NCI-H1092 treated with DMSO at 0.1 percent for 48 hours (cell line): ENCODE measurements at places on chromosomes 5 and 9.
A peak's percentile ranks its signal among the peaks of the same experiment; 100 is the strongest.

DNA sequence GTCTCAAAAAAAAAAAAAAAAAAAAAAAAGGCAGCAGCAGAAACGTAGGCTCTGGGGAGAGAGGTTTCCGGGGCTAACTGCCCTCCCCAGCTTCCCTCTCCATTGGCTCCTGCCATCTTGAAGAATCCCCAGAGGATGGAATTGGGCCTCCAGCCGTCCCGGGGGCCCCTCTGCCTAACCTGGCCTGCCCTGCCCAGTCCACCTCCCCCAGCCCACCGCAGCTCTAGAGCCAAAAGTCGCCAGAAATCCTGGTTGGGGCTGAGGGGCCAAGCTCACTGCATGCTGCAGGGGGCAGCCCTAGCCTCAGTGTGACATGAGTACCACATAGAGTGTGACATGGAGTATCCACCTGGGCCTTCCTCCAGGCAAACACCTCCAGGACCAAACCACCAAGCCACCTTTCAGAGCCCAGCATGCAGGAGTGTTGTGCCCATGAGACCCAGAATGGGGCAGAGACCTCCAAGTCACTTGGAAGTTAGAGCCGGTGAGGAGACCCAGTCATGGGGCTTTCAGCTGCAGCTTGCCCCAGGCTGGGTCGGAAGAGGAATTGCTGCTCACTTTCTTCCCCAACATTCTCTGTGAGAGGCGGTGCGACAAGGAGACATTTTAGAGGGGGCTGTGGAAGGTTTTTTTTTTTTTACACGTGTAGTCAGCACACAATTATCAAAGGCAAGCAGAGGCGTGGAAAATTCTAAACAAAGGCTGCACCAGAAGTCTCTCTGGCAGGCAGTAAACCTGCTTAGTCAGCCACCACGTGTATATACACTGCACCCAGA, 17.6 kb downstream of the CD74 start:
- no peak for DNase-seq

- peak; percentile 87 for DNase-seq
Observed at GRCh38 chr5:98771382-98772109, 1.9 kb upstream of the RGMB start.

GRCh38 chr5:74281166-74281565, 359.4 kb downstream of the ENC1 start:
- DNase-seq: peak; percentile 70

GRCh38 chr9:100440071-100440470, 13.1 kb downstream of the MSANTD3 start:
- no peak for DNase-seq

GRCh38 chr5:56457887-56458812, 225.0 kb upstream of the ANKRD55 start:
- DNase-seq: no peak

DNA sequence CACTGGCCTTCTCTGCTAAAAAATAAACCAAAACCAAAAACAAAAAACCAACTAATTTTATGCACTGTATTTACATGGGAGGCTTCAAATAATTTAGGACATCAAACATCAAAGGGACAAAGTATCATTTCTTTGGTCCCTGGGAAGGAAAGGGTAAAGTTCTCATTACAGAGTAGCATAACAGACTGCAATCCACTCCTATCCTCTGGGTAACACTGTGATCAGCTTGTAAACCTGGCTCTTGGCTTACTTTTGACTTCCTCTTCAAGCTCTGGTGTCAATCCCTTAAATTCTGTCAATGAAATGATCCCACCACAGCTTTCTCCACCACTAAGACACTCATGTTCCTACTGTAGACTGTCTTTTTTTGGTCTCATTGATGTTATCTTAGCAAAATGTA, 69.8 kb upstream of the VCAN start:
- DNase-seq: no peak

DNA sequence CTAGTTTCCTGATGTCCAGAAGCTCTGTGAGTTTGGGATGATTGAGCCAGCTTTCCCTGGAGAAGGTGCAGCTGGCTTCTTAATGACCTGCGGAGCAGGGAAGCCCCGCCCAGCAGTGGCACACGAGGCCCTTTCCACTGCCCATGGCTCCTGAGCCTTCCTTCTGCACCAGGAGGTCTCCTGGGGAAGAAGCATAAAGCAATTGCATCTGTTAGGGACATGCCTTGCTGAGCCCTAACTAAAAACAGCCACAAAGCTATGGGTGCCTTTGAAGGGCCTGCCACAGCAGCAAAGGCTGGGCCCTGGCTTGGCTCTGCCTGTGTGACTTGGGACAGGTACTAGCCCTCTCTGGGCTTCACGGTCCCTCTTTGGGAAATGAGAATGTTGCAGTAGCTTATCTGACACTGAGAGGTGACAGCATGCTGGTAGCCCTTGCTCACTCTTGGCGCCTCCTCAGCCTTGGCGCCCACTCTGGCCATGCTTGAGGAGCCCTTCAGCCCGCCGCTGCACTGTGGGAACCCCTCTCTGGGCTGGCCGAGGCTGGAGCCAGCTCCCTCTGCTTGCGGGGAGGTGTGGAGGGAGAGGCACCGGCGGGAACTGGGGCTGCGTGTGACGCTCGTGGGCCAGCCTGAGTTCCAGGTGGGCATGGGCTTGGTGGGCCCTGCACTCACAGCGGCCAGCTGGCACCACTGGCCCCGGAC, 218.4 kb downstream of the FSTL4 start:
- no peak for DNase-seq

DNA sequence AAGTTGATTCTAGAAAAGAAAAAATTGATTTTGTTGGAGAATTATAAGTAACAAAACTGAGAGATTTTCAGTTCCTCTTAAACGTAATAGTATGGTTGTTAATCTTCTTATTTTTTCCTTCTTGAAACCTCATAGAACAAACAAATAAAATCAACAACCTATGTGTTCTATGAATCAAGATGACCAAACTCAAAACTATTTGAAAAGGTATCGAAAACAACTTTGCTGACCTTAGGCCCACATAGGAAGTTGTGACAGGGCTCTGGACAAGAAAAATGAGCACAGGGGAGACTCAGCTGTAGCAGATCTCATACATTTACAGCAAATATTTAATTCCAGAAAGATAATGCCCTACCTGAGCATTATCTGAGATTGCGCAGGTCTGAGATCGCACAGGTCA, 169.4 kb upstream of the CCNH start:
- DNase-seq: no peak

DNA sequence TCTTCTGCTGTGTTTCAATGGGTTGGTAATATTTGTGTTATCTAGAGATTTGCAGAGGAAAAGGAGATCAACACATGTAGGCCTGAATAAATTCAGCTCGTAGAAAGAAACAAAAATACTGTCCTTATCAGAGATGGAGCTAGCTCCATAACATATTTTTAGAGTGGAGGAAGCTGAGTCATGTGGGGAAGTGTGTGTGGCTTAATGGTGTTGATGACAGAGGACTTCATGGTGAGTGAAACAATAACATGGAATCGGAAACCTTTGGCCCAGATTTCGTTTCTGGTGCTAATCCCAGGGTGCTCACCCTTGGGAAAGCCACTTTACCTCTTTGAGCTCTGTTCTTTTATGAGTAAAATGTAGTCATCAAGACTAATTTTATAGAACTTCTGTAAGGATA, 825.0 kb downstream of the TLR4 start:
- DNase-seq: no peak

- DNase-seq: no peak
Observed at GRCh38 chr5:147686421-147686820, 96.1 kb downstream of the JAKMIP2 start.

GRCh38 chr9:82882138-82882537, 180.8 kb downstream of the RASEF start:
- DNase-seq: no peak

DNA sequence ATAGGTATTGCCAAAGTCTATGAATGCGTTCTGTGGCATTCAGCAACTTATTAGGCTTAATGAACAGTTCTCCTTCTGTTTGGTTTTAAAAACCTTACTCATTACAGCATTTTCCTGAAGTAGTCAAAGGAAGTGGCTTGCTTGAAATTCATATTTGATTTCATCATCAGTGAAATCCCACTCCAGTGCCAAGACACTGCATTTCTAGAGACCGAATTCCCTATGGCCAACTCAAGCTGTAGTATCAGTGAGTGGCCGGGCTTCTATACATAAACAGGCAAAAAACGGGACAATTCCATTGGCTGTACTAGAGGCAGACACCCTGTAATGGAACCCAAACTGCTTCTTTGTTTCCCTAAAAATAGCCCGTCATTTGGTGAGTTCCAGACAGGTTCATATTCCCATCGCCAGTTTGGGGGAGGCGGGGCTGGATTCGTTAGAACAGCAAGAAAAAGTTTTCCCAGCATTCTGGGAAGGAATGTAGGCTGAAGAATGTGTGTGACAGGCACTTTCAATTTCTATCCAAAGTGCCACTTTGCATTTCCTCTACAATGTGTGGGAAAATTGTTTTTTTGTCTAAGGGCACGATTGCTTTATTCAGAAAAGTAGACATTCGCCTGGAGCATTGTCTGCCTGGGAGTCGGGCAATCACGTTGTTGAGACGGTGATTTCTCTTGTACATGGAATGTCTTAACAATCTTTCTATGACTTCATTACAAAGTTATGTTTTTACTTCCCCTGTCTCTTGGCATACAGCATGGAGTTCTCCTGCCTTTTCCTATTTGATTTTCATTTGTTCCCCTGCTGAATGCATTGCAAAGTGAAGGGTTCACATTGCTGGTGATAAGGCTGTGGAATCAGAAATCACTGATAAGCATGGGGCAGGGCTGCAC, 141.8 kb upstream of the MAST4 start:
- no peak for DNase-seq

DNA sequence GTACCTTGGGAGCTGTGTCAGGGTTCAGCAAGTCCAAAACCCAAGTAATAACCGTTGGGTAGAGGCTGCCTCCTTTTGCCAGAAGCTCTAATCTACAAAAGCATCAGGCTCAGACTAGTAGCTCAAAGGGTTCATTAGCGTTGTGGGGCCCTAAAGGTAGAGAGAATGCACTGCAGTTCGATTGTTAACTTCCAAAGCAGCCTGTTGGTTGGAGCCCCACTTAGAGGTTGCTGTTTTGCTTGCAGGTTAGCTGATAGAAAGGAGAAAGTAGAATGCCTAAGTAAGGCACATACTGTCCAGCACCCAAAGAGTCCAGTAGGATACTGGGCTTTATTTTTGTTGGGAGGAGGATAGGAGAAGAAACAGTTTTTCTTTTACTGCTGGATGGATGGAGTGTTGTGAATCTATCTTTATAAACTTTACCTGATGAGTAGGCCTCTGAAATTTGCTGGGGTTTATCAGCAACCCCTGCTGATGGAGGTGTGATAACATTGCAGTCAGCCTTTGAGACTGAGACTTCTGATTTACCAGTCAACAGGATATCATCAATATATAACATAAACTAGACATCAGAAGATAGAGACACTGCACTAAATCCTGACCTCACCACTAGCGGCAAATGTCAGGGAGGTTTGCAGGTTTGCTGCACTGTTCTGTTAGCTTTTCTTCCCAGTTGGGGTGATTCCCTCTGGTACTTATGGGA, 34.8 kb downstream of the ZNF131 start:
- no peak for DNase-seq

GRCh38 chr5:154647761-154648145, 107.4 kb upstream of the LARP1 start:
- DNase-seq: no peak

GRCh38 chr5:39205550-39205949, 13.8 kb downstream of the FYB1 start:
- DNase-seq: no peak

DNA sequence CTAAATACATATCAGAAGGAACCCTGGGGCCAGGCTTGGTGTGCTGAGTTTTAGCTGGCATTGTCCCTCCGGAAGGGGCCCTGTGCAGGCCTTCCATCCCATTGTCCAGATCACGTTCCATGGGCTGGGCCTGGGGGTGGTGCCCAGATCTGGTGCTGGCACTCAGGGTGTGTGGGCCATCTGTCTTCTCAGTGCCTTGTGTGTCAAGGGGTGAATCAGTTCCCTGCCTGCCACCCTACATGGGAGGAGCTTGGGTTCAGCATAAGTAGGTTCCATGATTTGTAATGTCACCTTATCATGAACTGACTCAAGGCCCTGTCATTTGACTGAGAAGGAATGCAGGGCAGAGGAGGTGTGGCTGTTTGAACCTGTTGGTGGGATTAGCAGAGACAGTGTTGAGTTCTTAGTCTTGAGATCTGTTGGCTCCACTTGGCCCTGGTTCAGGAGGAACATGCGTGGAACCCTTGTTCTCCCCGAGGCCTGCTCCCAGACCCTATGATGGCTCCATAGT, 176.8 kb downstream of the MACROH2A1 start:
- DNase-seq: no peak

- DNase-seq: no peak
Observed at GRCh38 chr9:109247228-109247627, 73.6 kb downstream of the EPB41L4B start.

DNA sequence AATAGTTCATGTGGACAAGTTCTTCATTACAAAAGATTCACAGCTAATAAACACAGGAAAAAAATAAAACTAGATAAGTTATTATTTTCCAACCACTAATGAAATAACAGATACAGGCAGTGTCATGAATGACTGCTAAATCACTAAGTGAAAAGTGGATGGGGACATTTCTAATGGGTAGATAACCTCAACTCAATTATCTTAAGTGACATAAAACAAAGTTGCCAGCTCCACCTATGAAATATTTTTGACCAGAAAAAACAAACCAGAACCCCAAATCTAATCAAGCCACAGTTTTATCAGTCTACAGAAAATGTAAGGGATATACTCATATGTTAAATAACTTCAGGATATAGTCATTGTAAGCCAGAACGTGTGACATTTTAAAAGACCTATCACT, 74.4 kb downstream of the AGTPBP1 start:
- DNase-seq: no peak

- DNase-seq: peak; percentile 4
Observed at GRCh38 chr9:88593537-88594185, 58.7 kb downstream of the NXNL2 start.

DNA sequence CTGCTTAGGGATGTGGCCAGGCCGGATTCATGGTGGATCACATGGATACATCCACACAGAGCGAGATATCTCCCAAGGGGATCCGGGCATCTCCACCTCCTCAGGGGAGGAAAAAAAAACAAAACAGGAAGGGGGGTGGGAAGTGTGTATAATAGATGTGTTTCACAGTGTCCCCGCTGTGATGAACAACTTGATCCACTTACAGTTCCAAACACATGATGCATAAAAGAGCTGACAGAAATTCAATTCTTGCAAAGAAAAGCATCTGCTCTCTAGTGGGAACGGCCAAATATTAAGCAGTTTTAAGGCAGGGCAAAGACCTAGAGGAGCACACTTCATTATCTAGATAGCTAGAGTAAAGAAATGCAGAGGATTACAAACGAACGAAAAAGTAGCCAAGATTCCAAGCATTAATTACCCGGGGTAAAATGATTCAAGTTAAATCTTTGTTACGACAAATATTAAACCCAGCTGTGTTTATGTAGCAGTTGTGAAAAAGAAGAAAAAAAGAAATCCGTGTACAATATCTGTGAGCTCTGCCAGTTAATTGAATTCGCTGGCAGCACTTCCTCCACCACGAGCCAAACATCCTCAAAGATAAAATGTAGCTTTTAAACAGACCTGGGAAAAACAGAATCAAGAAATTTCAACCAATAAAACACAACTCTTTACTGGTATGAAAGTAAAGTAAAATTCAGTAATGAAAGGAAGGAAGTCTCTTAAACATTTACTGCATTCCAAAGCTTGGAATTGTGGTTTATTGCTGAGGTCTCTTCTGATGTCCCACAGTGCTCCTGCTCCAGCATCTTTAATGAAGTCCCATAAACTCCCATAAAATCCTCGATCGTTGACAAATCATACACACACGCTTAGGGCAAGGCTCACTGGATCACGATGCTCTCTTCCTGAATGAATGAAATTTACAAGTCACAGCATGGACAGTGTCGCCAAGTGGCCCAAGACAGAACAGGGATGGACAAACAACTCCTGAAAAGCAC, 213.0 kb downstream of the CRB2 start:
- DNase-seq: peak; percentile 53

GRCh38 chr9:115237385-115237998, 119.5 kb upstream of the TNC start:
- DNase-seq: no peak

- DNase-seq: peak; percentile 62
Observed at GRCh38 chr9:10366171-10366779, 246.5 kb downstream of the PTPRD start.
